ENCODE measurements at places on chromosomes 16 and 17.

- DNase-seq, result no peak
Observed at GRCh38 chr17:7715936-7716886, 1.3 kb upstream of the DNAH2 start.

DNA sequence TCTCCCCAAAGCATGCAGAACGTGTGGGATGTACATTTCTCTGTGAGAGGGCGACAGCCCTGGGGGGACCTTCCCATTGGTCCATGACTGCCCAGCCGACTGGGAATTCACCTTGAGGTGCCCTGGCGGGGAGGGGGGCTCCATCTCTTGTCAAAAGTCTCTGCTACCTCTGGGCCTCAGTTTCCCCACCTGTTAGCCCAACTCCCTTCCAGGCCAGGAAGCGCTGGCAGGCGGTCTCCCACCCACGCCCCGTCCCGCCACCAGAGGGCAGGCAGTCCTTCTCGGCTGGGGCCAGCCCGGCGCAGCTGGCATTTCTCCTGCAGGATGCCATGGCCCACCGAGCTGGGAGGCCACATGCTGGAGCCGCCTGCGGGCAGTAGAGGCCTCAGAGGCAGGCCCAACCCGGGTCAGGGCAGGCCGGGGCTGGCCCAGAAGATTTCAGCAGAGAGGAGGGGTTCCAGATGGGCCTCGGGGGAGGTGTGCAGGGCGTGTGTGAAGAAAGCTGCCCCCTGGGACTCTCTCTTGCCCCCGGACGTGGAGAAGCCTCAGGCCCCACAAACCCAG is 16.6 kb downstream of the CD7 start:
- DNase-seq, result peak; percentile 89

DNA sequence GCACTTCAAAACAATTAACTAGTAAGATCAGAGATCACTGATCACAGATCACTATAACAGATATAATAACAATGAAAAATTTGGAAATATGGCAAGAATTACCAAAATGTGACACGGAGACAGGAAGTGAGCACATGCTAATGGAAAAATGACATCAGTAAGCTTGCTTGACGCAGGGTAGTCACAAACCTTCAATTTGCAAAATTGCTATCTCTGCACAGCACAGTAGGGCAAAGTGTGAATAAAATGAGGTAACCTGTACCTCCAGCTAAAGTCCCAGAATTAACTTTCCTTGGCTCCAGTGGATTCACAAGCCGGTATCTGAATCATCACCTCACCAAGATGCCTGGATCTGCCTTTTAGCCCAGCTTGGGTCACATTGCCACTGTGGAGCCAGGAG is 4.2 kb upstream of the MMP2 start:
- DNase-seq, result no peak

- DNase-seq, result no peak
Observed at GRCh38 chr17:63644846-63645245, 22.6 kb downstream of the MAP3K3 start.

GRCh38 chr16:11348737-11349598 is 3.7 kb downstream of the RMI2 start:
- DNase-seq, result no peak

- DNase-seq, result no peak
Observed at GRCh38 chr17:76949913-76950695, 81.9 kb downstream of the MGAT5B start.

GRCh38 chr16:23206986-23207385 is 24.4 kb downstream of the SCNN1G start:
- no peak for DNase-seq

DNA sequence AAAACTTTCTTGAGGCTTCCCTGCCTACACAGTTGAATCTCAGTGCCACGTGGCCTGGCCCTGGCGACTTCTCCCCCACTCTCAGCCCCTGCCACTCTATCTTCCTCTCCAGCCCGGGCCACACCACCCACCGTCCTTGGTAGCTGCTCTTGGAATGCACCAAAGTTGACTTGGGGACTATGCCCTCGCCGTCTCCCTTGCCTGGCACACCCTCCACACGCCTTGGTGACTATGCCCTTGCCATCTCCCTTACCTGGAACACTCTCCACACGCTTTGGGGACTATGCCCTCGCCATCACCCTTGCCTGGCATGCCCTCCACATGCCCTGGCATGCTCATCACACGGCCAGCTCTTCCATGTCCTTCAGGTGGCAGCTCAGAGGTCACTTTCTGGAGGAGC is 15.5 kb upstream of the TVP23A start:
- DNase-seq, result no peak

- DNase-seq, result no peak
Observed at GRCh38 chr17:56152874-56153602, at the start of gene ANKFN1. TSS of gene ANKFN1 (plus strand) at chr17:56153475. CDS start at chr17:56212668, 59,193 bp downstream.

DNA sequence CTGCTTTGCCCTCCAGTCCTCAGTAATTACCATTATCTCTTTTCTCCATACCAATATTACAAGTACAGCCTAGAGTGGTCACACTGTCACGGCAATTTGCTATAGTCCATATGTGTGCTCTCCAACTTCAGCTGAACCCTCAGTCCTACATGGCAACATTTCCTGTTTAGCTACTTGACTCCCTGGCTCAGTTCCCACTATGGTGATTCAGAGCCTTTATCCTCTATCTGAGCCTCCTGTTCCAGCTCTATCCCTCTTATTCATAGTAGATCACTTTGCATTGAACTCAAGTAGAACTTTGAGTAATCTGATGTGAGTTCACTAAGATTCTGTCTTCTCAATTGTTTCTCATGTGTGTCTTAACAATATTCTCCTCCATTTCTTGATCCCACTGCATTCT is 43.7 kb upstream of the GOSR1 start:
- DNase-seq, result no peak

DNA sequence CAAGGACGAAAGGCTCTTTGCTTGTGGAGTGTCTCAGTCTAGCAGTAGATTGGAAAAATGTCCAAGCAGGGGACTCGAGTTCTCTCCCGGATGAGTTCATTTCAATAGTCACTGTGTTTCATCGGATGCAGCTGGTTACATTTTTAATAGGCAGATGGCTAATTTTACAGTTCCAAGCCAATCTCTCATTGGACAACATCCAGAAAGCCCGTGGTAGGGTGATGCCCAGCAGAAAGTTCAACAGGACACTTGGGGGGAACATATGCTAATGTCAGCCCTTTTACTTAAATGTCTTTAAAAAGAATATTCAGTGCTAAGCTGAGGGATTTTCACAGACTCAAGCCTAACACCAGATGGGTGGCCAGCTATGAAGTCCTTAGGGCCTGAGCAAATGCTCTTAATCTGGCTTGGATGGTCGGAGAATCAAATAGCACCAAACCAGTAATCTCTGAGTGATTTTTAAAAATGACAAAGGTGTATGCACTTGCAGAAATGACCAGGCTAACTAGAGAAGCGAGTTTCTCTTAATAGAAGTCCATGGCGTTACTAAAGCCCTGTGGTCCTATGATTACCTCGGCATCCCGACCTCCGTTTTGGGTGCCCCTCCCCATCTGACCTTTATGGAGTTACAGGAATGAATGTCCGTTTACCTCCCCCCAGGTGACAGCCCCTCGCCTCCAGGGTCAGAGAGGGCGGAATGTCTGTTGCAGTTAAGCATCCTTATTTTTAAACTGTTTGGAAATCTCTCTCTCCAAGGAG is 289.2 kb upstream of the SALL1 start:
- no peak for DNase-seq

DNA sequence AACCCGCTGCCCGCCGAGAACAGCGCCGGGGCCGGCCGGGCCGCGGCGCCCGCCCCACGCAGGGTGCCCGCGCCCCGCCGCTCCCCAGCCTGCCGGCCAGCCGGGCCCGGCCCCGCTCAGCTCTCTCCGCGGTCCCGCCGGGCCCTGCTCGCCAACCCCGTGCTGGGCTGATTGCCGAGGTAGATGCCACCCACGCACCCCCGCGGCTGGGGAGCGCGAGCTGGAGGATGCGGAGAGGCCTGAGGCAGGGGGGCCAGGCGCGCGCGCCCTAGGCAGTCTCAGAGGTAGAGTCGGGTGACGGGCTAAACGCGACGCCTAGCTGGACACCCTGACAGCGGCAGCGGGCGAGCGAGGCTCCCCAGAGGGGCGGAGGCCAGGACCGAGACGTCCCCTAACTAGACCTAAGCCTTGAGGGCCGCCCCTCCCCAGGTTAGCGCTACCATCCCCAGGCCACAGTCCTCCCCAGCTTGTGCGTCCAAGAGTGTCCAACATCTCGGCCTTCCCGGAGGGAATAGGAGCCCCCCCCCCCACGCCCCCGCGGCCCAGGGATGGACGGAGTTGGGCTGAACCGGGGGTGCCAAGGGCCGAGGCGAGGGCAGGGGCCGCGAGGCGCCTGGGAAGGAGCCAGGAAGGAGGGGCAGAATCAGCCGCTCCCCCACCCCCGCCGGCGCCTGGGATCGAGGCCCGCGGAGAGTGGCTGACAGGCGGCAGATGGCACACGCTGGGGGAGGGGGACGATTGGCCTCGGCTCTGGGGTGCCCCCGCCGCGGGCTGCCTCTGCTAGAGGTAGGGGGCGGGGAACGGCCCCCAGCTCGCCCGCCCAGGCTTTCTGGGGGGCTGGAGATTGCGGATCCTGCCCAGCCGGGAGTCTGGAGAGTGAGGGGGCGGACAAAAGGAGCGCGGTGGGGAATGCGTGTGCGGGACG is 2.5 kb upstream of the ZNF423 start:
- DNase-seq, result peak; percentile 68

DNA sequence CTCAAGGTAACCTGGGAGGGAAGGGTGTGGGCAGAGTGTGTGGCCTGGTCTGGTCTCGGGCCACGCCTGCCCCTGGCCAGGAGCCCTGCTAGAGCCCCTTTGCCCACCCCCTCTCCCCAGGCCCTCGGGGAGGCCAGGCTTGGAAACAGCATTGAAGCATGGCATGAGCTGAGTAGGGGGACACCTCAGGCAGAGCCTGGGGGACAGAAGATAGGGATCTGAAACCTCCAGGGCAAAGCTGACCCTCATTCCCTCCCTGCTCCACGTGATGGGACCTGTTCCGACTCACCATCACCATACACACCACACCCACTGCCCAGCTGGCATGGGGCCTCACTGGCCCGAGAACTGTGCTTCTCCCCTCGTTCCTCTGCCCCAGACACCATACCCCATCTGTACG is 2.5 kb downstream of the RFNG start:
- no peak for DNase-seq

- no peak for DNase-seq
Observed at GRCh38 chr17:78104540-78104941, 24.0 kb downstream of the TMC6 start.

Data from activated CD4-positive, alpha-beta T cell treated with anti-CD3 and anti-CD28 coated beads, Interleukin-2, amount 10 ng/mL, durations not matched to agents 24 days and 14 days (primary cell).